Liver (tissue), 10 donors: ENCODE measurements at places on chromosomes 5 and 9.

- DNase-seq: no peak
- H3K4me3 ChIP-seq: no peak overlapping the region
- no peak overlapping the region for H3K27ac ChIP-seq
- no peaks in the 10 kb centered on the region for H3K36me3 ChIP-seq
- no peaks in the 10 kb centered on the region for H3K4me1 ChIP-seq
- no peaks in the 10 kb centered on the region for H3K27me3 ChIP-seq
Measured at GRCh38 chr9:20604562-20604961, 17.7 kb downstream of the MLLT3 start.

GRCh38 chr9:14071484-14071883, 242.5 kb downstream of the NFIB start:
- no peaks in the 10 kb centered on the region for H3K36me3 ChIP-seq
- no peaks in the 10 kb centered on the region for H3K4me1 ChIP-seq
- no peak for DNase-seq
- no peaks in the 10 kb centered on the region for H3K27me3 ChIP-seq

DNA sequence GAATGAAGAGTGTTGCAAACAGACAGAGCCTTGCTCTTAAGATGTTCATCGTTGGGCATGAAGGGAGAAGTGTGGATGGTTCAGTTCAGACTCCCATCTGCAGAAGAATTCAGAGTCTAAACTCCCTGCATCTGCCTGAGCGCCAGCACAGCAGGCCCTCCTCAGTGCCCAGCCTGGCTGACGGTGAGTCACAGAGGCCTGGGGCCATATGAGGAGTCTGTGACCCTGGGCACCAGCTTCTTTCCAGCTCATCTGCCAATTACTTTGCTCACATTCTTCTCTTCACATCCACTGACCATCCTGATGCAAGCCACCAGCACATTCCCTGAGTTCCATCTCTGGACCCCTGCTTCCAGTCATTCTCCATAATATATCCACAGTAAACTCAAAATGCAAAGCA, 401.1 kb upstream of the TRPC7 start:
- DNase-seq: no peak
- H3K4me3 ChIP-seq: no peak overlapping the region
- no peaks in the 10 kb centered on the region for H3K27me3 ChIP-seq
- H3K27ac ChIP-seq: no peak overlapping the region
- H3K36me3 ChIP-seq: no peaks in the 10 kb centered on the region

- peaks cover 2% of the 10 kb centered on the region for H3K36me3 ChIP-seq
- H3K27ac ChIP-seq: no peak overlapping the region
- no peaks in the 10 kb centered on the region for H3K4me1 ChIP-seq
- no peak for DNase-seq
- no peak overlapping the region for H3K4me3 ChIP-seq
Measured at GRCh38 chr5:39106322-39106721, 32.1 kb upstream of the RICTOR start.

- no peaks in the 10 kb centered on the region for H3K36me3 ChIP-seq
- no peak overlapping the region for H3K27ac ChIP-seq
- no peak overlapping the region for H3K4me3 ChIP-seq
- no peaks in the 10 kb centered on the region for H3K4me1 ChIP-seq
- no peaks in the 10 kb centered on the region for H3K27me3 ChIP-seq
Measured at GRCh38 chr5:28927559-28928326, 1889.4 kb upstream of the CDH9 start.
